Smooth muscle cell of trachea (primary cell): ENCODE measurements at places on chromosomes 7 and 10. TPM values are rescaled to one million over a fixed set of nuclear protein-coding genes. Genes with fewer than 3 reads are reported as not detected.

The FAM221A gene
- total RNA-seq: 1.6 and 2.8 TPM in 2 replicates

The KIAA1217 gene
- total RNA-seq: 3.6 and 5.5 TPM in 2 replicates

The PNLIPRP3 gene
- 0.17 TPM in 1 of 2 replicates, not detected in the other for total RNA-seq

The EPDR1 gene
- total RNA-seq: 19.5 and 66.8 TPM in 2 replicates

The MRLN gene
- total RNA-seq: not detected in 2 replicates

The SPDYE2 gene
- not detected in 2 replicates for total RNA-seq

The CWF19L1 gene
- 27.1 and 42.5 TPM in 2 replicates for total RNA-seq

The HSPA12A gene
- 9.0 and 11.4 TPM in 2 replicates for total RNA-seq

The ADARB2 gene
- not detected in 2 replicates for total RNA-seq

The AKR1D1 gene
- total RNA-seq: not detected in 2 replicates

The ECHDC3 gene
- 13.9 and 15.1 TPM in 2 replicates for total RNA-seq

The RPEL1 gene
- total RNA-seq: under 0.01 and 0.15 TPM in 2 replicates

The DNAH11 gene
- total RNA-seq: under 0.01 and 1.5 TPM in 2 replicates

The PRSS1 gene
- not detected in 2 replicates for total RNA-seq

The CALHM3 gene
- 0.15 TPM in 1 of 2 replicates, not detected in the other for total RNA-seq

The GLRX3 gene
- 106 and 131 TPM in 2 replicates for total RNA-seq

The HMX2 gene
- total RNA-seq: not detected in 2 replicates

The NSUN6 gene
- total RNA-seq: 8.9 and 13.5 TPM in 2 replicates

The SFTPD gene
- total RNA-seq: not detected in 2 replicates

The GNG11 gene
- 18.7 and 53.7 TPM in 2 replicates for total RNA-seq

The ZKSCAN5 gene
- 12.2 and 12.4 TPM in 2 replicates for total RNA-seq
